ENCODE measurements at places on chromosomes 13 and 19.

DNA sequence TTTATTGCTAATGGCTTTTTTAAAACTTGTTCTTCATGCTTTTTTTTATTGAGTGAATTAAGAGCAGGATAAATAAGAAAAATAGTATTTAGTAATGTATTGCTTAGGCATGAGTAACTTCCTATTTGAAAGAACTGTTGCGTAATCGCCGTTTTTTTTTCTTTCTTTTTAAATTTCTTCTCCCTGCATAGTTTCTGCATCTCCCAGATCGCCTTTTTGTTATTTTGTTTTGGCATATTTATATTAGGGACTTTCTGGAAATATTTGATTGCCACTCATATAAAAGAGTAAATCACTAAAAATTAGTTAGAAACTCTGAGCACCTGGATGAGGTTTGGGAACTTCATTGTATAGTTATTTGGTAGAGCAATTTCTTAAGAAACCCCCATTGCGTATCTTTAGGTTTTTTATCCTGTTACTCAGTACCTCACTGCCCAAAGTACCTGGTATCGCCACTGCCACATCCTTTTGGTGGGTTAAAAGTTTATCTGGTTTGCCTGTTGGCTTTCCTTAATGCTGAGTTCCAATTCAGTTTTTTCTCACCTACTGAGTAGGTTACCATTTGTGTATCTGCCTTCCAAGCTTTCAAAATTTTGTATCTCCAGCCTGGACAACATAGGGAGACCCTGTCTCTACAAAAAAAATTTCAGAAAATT, 36.2 kb upstream of the LPAR6 start:
- DNase-seq: no peak

GRCh38 chr13:113040597-113041292, 64.8 kb upstream of the F7 start:
- no peak for DNase-seq

- DNase-seq: no peak
These were observed 525.3 kb downstream of the DIAPH3 start for GRCh38 chr13:59638404-59638803.

DNA sequence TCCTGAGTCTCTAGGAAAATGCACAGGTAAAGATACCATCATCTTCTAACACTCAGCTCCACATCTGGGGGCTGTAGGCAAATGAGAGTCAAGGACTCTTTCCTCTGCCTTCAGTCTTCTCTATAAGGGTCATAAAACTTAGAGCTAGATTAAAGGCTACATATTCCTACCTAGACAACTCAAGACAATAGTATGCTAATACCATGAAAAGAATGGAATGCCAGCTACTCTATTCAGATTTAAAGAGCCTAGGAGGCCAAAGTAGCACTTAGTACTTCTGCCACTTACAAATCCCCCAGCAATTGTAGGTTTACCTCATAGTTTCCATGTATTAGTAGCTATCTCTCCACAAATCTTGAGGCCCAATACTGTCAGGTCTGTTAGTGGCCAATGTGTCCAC, 453.0 kb downstream of the SLITRK5 start:
- no peak for DNase-seq

DNA sequence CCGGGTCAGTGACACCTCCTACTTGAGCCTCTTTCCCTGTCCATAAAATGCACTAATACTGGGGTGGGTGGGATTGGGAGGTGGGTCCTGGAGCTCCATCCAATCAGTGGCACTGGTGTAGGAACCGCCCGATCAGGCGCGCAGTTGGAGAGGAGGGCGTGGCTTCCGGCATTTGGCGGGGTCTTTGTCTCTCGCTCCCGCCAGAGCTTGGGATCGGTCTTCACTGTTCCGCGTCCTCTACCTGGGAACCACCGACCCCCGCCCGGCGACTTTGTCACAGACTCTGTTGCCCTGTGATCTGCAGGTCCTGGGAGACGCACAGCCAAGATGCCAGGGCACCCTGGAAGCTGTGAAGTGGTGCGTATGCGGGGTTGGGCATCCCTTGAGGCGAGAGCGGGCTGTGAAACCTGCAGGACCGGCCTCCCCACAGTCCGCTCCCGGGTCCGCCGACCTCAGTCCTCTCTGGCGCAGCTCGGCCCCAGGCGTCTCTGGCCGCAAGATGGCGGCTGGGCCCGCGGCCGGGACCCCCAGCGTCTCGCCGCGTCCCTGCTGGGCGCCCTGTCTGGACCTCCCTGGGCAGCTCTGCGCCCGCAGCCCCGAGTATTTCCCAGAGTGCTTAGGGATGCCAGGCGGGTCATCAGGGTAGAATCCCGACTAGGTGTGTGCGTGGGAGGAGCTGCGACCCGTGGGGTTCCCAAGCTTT, 41.6 kb upstream of the ZNF730 start:
- DNase-seq: no peak

GRCh38 chr13:32713397-32713796, 127.1 kb downstream of the PDS5B start:
- DNase-seq: no peak

DNA sequence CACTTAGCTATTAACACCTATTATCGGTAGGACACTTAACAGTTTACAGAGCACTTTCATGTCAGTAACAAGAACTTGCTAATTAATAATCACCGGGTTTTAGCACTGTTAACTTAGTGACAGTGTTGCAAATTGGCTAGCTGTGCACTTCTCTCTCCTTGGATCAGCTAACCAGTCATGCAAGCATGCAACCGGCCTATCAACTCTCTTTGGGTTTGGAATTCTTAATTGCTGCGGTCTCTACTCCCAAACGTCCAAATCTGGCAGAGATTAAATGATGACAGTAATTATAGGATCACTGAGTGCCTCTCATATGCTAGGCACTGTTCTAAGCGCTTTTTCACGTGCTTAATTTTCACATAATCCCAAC, 1.2 kb downstream of the EPS15L1 start:
- no peak for DNase-seq

GRCh38 chr19:58034477-58034793, 610 bp downstream of the ZSCAN1 start:
- no peak for DNase-seq

DNA sequence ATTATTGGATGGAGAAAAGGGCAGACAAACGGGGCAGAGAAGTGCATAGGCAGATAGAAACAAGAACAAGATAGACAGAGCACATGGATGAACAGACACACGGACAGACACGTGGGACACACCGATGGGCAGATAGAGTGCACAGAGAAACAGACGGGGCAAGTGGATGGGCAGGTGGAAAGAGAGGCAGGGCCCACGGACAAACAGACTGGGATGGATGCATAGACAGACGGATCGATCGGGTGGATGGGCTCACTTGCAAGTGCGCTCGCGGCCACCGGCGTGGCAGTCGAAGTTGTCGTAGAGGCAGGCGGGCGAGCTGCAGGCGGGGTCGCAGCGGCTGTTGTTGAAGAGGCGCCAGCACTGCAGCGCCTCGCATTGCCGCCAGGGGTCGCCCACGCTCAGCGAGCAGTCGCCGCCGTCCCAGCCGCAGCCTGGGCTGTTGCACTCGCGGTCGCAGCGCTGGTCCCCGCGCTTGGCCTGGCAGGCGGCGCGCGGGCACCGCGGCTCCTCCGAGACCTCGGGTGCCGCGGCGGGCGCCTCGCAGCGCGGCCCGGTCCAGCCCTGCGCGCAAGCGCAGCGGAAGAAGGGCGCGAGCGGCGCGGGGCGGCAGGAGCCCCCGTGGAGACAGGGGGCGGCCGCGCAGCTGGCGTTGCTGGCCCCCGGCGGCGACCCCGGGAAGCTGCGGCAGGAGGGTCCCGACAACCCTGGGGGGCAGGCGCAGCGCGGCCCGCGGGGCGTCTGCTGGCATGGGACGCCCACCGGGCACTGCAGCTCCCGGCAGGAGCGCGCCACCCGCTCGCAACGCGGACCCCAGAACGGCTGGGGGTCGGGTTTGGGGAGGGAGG, 23.3 kb downstream of the NOTCH3 start:
- DNase-seq: peak; percentile 42

GRCh38 chr19:29491995-29492577, 33.7 kb upstream of the VSTM2B start:
- DNase-seq: no peak

GRCh38 chr19:29860492-29860891, 48.7 kb downstream of the CCNE1 start:
- DNase-seq: no peak
